ENCODE measurements at places on chromosomes 1 and 21.

GRCh38 chr1:237619553-237619952 is 271.2 kb downstream of the ZP4 start:
- no peak for DNase-seq

- no peak for DNase-seq
Observed at GRCh38 chr21:33684068-33684467, 41.8 kb downstream of the ITSN1 start.

- no peak for DNase-seq
Observed at GRCh38 chr1:215215846-215216245, 133.3 kb downstream of the KCNK2 start.

- DNase-seq: no peak
Observed at GRCh38 chr1:198465201-198466144, 75.0 kb downstream of the ATP6V1G3 start.

DNA sequence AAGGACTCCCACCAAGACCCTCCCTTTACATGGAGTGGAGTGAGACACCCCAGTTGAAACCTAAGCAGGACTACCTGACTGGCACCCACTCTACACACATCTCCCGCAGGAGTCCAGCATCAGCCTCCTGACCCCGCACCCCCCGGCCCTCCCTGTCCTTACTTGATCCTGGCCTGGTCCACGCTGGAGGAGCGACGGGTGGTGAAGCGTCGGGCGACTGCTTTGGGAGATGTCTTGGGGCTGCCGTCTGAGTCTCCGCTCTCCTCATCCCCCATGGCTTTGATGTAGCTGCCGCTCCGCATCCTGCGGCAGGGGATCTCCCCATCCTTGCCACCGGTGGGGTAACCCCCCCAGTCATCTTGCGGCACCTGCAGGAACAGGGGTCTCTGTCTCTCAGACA is 29.5 kb downstream of the DLGAP3 start:
- DNase-seq: no peak

DNA sequence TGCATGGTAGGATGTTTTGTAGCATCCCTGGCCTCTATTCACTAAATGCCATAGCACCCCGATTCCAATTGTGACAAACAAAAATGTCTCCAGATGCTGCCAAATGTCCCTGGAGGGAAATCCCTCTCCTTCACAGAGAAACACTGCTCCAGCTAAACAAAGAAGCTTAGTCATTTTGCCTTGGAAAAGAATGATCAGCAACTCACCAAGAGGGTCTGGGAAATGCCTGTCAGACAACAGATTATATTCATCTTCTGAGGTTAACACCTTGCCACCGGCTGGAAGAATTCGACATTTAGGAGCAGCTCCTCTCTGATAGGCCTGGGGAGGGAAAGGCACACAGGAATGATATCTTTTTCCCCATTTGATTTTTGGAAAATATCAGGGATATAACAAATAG is 84.4 kb downstream of the NIBAN1 start:
- DNase-seq: no peak

- DNase-seq: no peak
Observed at GRCh38 chr1:77768006-77768405, 8.4 kb upstream of the USP33 start.

GRCh38 chr1:242209063-242209462 is 210.2 kb upstream of the MAP1LC3C start:
- no peak for DNase-seq

GRCh38 chr1:119027759-119028158 is 39.6 kb upstream of the TBX15 start:
- no peak for DNase-seq

- DNase-seq: no peak
Observed at GRCh38 chr1:119885903-119886783, 10.2 kb downstream of the ADAM30 start.

GRCh38 chr1:180609643-180610555 is 21.9 kb upstream of the XPR1 start:
- no peak for DNase-seq

GRCh38 chr1:103058391-103058790 is 49.9 kb downstream of the COL11A1 start:
- no peak for DNase-seq

DNA sequence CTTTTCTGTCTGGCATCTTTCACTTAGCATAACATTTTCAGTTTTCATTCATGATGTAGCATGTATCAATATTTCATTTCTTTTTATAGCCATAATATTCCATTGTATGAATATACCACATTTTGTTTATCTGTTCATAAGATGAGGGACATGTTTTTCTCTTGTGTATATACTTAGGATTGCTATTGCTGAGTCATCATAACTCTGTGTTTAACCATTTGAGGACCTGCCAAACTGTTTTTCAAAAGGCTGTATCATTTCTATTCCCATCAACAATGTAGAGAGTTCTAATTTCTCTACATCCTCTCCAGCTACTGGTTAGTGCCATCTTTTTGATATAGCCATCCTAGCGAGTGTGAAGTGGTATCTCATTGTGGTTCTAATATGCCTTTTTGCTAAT is 26.2 kb downstream of the MPZL1 start:
- DNase-seq: no peak

- DNase-seq: no peak
Observed at GRCh38 chr1:183889095-183889494, 84.2 kb downstream of the RGL1 start.

GRCh38 chr1:206982216-206982615 is 12.0 kb upstream of the FCAMR start:
- no peak for DNase-seq

- no peak for DNase-seq
Observed at GRCh38 chr1:84603223-84603622, 29.0 kb upstream of the CTBS start.

GRCh38 chr1:71193153-71193552 is 112.3 kb upstream of the ZRANB2 start:
- no peak for DNase-seq

DNA sequence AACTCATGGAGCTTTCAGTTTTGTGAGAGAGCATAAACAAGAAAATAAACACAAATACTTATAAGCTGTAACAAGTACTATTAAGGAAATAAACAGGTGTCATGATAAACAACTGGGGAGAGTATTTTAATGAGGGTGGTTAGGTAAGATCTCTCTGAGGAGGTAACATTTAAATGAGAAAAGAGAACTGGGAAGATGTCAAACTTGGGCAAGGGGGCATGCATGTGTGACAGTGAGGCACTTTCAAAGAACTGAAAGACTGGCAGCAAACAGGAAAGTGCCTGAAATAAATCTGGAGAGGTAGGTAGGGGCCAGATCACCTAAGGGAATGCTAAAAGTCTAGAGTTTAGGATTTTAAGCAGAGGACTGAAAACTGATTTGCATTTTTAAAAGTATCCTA is 37.8 kb downstream of the NSL1 start:
- no peak for DNase-seq

GRCh38 chr1:43427524-43427923 is 26.2 kb downstream of the HYI start:
- DNase-seq: no peak

DNA sequence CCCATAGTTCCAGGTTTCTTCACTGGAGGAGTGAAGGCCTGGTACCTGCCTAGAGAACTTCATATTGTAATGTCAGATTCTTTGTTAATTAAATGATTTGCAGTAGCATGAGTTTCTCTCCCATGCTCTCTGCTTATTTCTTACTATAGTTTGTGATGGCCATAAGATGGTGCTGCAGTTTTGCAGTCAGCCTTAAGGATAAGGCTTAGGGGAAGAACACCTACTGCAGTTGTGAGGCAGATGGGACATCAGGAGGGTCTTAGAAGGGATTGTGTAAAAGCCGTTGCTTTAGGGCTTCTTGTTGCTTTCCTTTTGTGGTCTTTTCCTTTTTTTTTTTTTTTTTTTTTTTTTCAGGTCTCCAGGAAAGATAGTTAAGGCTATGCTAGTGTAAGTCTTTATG is 61.8 kb downstream of the MACF1 start:
- DNase-seq: no peak

All from mesothelial cell of epicardium (in vitro differentiated cells).